ENCODE measurements at places on chromosomes 3 and 15.

DNA sequence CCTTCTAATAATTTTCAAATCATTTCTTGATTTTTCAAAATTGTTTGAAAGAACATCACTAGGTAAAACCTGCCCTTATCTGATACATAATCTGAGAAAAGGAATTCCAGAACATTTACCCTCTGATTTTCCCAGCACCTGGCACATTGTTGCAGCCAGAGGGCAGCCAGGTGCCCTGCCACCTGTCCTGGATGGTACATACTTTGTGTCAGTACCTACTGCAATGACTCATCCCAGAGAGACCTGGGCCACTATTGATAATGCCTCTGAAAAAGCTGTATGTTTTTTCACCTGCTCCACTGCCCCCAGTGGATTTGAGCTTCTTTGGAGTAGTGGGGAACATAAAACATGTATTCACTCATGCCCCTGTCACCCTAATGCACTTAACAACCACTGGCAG, 648.9 kb upstream of the GBE1 start:
- DNase-seq, result no peak

DNA sequence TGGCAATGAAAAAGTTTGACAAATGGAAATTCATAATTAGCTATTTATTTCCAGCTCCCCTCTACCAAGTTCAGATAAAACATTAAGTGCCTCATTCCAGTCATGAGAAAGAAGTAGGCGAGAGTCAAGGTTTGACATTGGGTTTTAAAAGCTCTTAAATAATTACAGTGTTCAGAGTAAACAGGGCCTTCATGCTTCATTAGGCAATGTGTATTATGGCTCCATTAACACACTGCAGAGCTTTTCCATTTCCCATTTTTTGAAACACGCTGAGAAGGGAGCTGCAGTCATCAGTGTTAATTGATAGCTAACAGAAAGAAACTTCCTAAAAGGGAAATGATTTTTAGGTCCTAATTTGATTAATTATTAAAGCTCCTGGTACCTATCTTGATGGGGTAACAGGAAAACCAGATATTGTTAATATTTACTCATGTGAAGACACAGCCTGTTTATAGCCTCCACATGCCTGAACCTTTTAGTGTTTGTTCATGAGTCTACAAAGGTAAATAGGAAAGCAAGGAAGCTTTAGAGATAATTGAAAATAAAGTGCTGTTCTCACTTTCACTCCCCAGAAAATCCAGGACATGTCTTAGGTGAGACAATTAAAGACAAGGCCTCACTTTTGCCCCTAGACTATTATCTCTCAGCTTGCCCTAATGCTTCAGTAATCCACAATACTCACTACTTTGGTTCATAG, 28.7 kb downstream of the SST start:
- DNase-seq, result no peak

DNA sequence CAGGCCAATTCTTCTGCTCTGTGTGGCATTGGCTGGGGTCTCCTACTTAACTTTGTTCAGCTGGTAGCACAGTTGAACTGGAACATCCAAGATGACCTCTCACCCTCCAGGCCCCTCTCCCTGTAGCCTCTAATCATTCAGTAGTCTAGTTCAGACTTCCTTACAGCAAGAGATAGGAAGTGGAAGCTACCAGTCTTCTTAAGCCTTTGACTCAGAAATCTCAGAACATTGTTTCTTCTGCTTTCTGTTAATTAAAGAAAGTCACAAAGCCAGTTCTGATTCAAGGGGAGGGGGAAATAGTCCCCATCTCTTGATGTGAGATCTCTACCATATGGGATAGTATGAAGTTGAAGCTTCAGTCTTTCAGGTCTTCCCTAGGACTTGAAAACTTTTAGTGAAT, 18.8 kb upstream of the SACM1L start:
- DNase-seq, result no peak

- DNase-seq, result no peak
These were observed 5.9 kb downstream of the SCN5A start for GRCh38 chr3:38643592-38643991.

- peak; percentile 49 for DNase-seq
These were observed 1.5 kb upstream of the LIMD1 start for GRCh38 chr3:45592830-45593707.

DNA sequence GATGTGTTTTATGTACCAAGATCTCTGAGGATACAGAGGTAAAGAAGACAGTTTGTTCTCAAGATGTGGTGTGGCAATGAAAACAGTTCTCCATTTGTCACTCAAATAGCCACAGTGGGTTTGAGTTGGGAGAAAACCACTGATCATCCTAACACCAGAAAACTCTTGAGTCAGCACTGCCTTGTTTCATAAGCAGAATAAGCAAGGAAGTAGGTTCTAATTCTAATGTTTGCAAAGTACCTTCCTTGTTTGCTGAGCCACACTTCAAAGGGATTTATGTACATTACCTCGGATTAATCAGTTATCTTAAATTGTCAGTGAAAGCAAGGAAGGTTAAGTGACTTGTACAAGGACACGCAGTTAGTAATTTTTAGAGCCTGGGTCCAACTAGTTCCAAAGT, 107.8 kb upstream of the BOC start:
- no peak for DNase-seq

- no peak for DNase-seq
These were observed at the start of gene CHL1 for GRCh38 chr3:196311-197148. Gene CHL1, plus strand, starts transcription at chr3:196763. Its CDS starts 123,014 bp downstream, at chr3:319777.

DNA sequence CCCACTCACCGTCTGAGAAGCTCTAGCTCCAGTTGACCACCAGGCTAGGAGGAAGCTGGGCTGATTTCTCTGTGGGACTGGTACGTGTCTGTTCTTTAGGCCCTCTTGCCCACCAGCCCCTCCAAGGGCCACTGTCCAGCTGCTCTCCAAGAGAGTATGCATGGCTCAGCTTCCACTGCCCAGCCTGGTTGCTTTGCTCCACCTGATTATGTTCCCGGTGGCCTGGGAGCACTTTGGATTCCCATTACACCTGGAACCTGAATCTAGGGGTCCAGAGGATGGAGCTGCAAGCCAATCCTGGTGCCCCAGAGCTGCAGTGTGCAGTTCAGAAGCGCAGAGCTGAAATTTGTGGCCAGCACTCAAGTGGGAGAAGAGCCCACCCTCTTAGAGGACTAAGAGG, 402.1 kb upstream of the CNTN6 start:
- DNase-seq, result no peak

DNA sequence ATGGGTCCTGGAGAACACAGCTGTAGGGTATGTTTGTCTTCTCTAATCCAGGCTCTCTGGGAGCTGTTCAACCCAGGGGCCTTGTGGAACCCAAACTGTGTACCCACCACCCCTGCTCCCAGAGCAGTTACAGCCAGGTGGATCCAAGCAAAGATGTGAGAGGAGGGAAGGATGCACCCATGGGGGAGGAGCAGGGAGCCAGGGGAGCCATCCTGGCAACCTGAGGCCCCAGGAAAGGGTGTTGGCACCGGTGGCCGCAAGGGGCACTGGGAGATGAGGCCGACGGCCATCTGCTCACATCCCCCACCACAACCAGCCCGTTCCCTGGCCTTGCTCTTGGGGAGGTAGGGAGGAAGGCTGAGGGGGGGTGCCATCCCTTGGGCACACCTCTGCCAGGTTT, 43.2 kb downstream of the CMTM6 start:
- no peak for DNase-seq

GRCh38 chr3:198022604-198023003, 62.6 kb downstream of the LMLN start:
- DNase-seq, result no peak

DNA sequence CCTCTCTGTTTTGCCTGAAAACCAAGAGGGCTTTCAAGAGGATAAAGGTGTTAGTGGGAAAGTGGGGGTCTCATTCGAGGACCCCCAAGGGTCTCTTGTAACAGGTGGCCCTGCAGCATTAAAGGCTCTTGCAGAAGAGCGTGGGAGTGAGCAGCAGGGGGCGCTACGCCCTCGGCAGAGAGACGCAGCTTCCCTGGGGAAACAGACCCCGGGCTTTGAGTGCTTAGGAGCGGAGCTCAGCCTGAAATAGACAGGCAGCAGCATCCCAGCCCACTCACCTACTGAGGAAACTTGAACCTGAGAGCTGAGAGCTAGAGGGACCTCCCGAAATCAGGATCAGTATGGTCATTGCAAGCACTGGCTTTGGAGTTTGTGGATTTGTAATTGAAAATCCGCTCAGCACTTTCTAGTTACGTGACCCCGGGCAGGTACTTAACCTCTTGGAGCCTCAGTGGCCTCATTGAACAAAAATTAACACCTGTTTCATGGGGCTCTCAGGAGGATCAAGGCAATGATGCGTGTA, 25.7 kb downstream of the RPLP1 start:
- peak; percentile 35 for DNase-seq

- DNase-seq, result no peak
These were observed 895 bp upstream of the ARHGAP31 start for GRCh38 chr3:119293105-119293870.

GRCh38 chr3:45978006-45978761, 17.4 kb downstream of the FYCO1 start:
- no peak for DNase-seq

GRCh38 chr3:114154321-114154821, 24.5 kb downstream of the DRD3 start:
- DNase-seq, result no peak

GRCh38 chr15:68204776-68205557, at the start of gene CALML4:
Gene CALML4, minus strand, starts transcription at chr15:68205332. Its CDS starts 85 bp downstream, at chr15:68205247.
- DNase-seq, result no peak
